NCI-H1436 (cell line): ENCODE measurements at places on chromosomes 12 and 14.

DNA sequence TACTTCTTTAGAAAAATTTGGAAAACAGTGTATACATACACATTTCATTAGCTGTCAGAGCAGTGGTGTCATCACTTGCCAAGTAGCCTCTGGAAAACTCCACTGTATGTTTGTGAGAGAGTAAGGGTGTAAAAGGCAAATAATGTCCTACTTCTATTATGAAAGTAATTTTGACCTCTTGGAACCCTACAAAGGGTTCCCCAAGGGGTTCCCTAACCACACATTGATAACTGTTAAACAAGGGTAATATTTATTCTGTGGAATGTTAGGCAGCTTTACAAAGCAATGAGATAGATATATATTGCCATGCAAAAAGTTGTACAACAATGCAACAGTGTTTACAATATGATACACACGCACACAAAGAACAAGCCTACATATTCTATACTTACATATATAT lies 18.6 kb upstream of the DHRS2 start:
- DNase-seq = no peak

DNA sequence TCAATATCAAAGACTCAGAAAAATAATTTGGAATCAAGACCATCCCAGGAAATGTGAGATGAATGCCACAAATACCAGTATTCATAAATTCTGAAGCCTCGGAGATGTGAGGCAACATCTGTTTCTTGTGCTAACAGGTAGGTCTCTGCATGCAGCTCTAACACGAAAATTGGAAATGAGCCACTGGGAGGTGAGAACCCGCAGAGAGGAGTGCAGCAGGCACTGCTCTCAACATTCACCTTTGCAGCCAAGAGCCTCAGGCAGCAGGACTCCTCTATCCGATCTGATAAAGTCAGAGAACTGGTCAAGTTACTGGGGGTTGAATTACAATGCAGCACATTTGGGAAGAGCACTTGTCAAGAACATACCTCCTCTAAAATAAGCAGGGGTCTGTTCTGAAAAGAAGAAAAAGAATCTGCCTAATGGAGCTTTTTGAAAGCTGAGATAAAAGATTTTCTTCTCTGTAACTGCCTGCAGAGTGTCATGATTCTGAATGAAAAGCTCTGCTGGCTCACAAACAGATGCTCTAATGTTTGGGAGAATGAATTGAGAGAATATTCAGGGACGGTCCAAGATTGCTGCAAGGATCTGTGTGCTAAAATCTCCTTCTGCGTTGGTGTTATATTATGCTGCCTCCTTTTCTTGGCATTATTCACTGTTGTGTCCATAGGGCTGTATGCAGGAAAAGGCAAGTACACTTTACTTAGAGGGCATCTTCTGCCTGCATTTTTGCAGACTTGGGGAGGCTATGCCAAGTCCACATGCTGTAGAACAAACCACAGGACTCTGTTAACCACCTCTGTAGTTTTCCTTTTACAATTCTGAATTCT lies 209.6 kb upstream of the KRR1 start:
- DNase-seq = no peak

DNA sequence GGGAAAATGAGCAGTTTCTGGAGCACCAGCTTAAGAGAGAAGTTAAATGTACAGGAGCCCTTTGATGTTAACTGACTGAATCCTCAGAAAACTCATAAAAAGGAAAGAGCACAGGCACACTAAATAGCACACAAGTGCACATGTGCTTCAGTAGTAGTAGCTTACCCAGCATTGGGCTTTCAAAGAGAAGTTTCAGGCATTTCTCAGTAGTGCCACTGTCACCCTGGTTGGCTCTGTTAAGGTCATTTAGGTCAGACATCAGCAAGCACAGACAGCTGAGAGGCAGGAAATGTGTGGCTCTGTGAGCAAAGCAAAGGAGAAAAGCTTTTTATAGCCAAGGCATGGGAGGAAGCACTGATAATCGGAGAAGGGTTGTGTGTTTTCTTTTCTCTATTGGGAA lies 96.3 kb upstream of the HIF1A start:
- no peak for DNase-seq

- DNase-seq = no peak
These were observed 25.6 kb upstream of the MED13L start for GRCh38 chr12:116303066-116303465.

DNA sequence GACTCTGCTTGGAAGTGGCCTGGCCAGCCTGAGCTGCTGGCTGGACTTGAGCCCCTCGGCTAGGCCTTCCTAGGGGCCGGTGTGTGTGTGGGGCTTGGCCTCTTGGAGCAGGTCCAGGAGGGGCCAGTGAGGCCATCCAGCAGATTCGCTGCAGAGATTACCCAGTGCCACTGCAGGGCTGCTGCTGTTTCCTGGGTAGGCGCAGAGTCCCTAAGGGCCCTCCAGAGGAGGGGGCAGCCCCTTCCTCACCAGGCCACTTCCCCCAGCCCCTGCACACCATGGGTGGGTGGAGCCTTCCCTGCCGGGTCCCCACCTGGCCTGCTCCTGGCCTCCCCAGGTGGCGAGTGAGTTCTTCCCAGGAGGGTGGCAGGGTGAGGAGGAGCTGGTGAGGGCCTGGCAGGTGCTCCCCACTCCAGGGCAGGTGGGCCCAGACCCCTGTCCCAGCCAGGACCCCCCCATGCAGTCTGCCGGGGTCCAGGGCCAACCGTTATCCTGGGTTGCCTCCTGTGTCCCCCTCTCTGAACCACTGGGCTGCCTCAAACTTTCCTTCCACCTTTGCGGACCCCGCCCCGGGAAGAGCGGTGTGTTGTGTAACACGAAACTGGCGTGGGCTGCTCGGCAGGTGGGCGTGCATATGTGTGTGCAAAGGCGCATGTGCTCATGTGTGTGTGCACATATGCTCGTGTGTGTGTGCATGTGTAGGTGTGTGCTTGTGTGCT lies 25.1 kb downstream of the ASPG start:
- no peak for DNase-seq

DNA sequence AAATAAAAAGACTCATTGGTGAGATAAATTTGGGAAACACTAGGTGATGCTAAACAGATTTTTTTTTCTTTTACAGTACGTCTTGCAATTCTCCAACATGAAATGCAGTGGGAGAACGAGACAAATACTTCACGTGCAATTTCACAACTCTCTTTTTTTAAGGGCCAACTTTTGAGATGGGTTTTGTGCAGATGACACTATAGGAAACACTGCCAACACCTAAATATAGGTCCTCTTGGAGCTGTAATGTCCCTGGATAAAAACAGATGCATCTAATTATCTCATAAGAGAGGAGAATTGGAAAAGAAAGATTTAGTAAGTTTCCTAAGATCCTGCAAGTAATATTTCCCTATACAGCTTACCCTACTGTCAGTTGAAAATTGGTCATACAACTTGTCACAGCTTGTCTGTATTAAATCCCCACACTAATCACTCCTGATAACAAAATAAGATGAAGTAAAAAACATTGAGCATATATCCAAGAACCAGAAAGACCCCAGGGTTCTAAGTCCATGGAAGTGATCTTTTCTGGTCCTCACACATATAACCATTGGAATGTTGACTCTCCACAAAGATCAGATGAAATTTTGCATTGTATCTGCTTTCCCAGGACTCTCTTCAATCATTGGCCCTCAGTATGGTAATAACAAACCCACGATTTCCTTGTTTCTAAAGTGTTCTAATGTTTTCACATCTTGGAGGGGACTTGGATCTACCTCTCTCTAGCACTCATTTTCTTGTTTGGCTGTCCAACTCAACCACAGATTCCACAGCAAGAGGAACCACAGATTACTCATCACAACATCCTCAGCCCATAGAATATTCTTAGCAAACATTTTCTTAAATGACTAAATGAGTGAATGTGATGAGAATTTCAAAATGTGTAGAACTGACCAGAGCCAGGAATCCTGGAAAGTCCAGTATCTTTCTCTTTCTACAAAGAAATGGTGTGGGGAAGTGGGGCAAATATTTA lies 769.4 kb upstream of the USP15 start:
- DNase-seq = no peak

DNA sequence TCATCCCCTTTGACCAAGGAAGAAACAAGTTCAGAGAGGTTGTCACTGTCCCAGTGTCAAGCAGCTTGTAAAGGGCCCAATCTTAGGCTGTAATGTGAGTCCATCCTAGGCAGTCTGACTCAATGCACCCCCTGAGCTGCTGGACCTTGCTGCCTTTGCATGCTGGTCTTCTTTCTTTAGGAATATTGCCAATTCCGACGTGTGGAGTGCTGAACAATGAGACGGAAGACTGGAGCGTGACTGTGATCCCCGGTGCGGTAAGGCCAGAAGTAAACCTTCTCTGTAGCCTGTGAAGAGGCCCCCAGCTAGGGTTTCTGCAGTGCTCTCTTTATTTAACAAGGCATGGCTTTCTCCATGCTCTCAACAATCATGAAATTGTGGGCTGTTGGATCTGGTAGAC lies 963 bp downstream of the TCTN2 start:
- DNase-seq = no peak

GRCh38 chr12:10994307-10994706 lies 3.8 kb downstream of the TAS2R20 start:
- DNase-seq = no peak

- DNase-seq = no peak
These were observed 68.8 kb downstream of the RERG start for GRCh38 chr12:15152456-15152855.

- peak; percentile 26 for DNase-seq
These were observed 4.3 kb upstream of the MYF6 start for GRCh38 chr12:80702889-80703805.

DNA sequence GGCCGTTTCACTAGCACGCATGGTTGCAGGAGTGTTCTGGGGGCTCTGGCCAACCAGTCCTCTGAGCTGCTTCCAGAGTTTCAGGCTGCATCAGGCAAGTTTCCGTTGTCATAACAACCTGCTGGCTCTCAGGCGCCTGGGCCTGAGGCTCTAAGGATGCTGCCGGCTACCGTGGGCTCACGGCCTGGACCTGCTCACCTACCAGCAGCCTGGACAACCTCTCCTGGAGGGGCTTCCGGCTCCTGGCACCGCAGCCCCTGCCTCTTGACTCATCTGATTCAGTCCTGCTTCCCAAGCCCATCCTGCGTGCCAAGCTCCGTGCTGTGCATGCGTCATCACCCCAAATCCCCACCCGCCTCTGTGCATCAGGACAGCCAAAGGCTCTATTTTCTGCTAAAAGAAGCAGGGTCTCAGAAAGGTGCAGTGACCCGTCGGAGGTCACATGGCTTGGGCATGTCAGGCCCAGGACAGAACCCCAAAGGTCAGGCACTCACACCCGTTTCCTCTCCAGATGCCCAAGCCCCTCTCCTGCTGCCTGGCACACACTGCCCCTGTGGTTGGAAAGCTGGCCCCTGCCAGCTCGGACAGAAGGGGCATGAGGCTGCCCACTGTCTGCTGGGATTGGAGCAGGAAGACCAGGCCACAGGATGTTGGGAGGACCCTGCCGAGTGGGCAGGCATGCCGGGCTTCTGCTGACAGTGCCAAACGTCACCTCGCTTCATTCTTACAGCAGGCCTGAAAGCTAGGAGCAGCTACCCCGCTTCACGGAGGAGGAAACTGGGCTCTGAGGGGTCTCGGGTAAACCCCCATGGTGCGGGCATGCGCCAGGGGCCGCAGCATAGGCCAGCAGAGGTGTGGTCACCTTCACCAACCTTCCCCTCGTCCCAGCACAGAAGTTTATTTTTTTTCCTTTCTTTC lies 5.7 kb downstream of the BEGAIN start:
- DNase-seq = no peak

DNA sequence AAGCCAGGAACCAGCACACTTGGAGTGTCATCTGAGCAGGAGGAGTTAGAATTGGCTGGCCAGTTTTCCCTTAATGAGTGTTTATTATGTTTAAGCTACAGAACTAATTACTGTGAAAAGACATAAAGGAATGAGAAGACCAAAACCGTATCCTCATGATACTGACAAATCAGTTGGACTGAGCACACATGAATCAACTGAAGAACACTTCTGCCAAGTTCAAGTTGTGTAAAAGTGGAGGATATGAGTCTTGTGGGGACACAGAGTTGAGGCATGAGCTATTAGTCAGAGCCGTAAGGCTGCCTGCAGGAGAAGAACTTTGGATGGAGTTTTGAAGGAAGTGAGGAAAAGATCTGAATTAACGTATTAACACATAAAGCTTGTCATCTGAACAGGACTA lies 43.1 kb downstream of the HMGA2 start:
- DNase-seq = no peak
